ENCODE measurements at places on chromosomes 7 and 10.
A peak's percentile ranks its signal among the peaks of the same experiment; 100 is the strongest.

DNA sequence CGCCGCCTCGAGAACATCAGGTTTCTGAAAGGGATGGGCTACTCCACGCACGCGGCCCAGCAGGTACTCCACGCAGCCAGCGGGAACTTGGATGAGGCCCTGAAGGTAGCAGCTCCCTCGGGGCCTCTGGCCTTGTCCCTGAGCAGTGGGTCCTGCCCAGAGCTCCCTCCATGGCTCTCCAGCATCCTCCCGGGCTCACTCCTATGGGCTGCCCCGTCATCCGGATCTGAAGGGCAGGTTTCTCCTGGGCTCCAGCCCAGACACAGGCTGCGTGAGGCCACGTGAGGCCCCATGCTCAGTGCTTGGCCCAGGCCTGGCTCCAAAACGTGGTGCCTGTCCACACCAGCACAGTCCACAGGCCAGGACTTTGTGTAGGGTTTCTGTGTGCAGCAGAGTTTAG, 32.5 kb downstream of the NUB1 start:
- no peak for DNase-seq

DNA sequence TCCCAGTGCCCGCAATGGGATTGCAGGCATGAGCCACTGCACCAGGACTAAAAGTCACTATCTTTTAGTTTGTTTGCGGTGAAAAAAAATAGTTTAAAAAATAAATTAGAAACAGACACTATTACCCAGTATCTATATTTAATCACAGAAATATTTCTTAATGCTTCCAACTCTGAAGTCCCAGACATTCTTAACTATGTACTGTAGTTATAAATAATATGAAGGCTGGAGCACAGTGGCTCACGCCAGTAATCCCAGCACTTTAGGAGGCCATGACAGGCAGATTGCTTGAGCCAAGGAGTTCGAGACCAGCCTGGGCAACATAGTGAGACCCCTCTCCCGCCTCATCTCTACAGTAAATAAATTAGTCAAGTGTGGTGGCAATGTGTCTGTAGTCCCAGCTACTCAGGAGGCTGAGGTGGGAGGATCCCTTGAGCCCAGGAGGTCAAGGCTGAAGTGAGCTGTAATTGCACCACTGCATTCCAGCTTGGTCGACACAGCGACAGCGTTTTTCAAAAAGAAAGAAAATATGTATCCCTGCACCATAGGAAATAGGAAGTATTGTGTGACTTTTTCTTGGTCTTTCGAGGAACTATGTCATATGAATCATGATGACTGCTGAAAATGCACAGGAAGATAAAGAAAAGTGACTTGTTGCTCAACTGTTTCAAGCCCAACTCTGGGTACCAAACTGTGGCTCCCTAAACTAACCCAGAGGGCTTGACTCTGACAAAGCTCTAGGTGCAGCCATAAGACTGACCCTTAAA, 74.9 kb upstream of the STEAP1B start:
- no peak for DNase-seq

DNA sequence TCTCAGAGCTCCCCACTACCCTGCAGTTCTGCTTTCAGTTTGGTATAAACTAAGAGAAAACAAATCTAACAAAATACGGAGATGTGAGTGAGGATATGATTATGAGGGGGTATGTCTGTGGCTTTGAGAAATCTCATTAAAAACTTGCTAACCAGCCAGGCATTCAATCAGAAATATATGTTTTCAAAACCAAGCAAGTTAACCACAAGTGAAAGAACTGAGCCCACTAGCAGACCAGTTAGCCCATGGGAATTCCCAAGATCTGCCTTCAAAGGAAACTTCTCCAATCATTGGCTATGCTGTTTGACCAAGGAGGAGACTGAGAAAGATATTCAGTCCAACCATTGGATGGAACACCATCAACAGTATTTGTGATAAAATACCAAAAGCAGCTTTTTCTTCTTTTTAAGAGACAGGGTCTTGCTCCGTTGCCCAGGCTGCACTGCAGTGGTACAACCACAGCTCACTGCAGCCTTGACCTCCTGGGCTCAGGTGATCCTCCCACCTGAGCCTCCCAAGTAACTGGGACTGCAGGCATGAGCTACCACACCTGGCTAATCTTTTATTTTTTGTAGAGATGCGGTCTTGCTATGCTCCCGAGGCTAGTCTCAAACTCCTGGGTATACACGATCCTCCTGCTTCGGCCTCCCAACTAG, 41.2 kb downstream of the FGFR2 start:
- DNase-seq = no peak

- DNase-seq = no peak
Observed at GRCh38 chr7:158778471-158778870, 50.8 kb downstream of the ESYT2 start.

DNA sequence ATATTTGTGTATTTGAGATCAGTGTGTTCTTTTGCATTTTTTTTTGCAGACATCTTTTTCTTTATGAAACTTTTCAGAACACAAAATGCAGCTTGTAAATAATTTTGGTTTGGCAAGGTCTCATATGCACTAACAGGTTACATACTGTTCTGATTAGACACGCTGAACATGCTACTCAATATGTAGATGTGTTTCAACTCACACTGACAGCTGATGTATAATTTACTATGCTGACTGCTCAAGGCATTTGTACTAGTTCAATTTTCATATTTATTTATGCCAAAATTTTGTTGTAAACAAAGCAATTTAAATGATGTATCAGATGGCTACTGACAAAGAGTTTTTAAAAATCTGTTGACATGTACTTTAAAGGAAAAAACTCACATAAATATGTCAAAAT, 123.8 kb downstream of the TFEC start:
- no peak for DNase-seq

- no peak for DNase-seq
Observed at GRCh38 chr7:5437987-5438386, 14.4 kb upstream of the TNRC18 start.

DNA sequence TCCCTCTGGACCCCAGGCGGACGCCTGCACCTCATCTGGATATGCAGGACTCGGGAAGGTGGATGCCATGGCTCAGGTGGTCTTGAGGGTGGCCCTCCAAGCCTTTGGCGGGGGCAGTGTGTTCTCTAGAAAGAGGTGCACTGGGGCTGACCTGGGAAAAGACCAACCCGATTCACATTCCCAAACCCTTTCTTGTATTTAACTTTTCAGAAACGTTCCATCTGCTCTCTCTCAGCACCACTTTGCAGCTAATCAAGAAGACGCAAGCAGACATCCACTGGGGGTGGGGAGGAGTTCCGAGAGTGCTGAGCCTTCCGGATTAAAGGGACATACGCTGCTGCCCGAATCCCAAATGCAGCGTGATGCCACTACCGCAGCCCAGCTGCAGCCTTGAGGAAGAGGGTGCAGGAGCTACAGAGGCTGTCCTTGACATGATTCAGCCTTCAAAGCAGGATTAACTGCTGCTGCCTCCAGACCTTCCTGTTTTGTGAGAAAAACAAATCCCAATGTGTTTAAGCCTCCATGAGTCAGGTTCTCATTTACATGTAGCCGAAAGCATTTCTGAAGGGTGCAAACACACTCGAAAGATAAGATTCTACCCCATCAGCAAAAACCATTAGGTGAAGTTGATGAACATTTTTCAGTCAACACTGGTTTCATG, 39.9 kb downstream of the RBM17 start:
- DNase-seq = no peak

DNA sequence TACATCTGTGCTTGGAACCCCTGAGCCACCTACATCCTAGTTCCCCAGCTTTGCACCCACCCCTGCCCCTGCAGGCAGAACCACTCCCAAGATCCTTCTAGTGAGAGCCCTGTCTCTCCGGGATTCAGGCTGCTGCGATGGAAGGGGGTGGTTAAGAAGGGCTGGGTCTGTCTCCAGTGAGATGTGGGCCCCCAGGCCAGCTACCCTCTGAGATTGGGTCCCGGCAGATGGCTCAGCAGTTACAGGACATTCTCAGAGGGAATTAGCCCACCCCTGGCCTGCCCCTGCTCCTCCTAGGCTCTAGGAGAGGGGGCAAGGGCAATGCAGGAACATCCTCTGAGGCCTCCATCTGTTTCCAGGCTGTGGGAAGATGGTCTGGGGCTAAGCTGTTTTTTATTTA, 27.7 kb downstream of the SLC29A3 start:
- DNase-seq = no peak

- no peak for DNase-seq
Observed at GRCh38 chr10:132925071-132925561, 17.3 kb downstream of the CFAP46 start.

DNA sequence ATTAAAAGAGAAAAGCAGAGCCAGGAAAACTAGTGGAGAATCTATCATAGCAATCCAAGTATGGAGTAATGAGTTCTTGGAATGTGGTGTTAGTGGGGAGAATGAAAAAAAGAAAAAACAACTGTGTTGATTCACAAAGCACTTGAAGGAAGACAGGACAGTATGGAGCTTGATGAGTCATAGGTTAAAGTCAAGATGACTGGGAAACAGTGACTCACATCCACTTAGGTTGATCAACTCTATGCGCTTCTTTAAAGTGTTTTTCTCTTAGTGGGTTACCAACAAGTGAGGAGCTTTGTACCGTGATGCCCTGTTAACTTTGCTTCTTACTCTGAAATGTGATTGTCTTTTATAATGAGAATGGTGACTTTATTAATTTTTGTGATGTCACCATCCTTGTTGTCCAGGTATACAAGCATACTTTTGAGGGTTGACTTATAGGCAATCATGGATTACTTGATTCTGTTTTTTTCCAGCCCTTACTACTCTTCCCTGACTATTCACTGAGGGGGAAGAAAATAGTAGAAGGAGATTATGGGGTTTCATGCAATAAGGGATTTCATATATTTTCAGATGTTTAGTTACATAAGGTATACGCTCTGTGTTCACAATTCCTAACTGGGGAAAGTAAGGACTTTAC, 32.1 kb upstream of the MDFIC start:
- peak; percentile 90 for DNase-seq

DNA sequence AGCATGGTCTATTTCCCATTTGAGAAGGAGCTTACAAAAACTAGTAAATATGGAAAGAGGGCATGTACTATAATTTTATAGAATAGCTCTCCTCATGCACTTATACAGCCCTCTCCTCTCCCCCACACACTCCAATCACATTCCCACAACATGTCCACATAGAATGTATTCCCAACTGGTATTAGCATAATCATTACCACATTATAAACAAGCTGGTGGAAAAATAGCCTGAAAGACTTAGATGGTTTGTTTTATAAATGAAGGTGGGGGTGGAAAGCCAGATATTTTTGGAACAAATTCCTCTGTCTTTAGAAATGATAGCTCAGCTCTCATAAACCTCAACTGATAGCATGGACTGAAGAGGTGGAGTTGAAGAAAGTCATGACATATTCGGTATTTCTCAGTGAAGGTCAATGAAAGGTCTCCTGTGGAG, 410.1 kb downstream of the SUGCT start:
- no peak for DNase-seq

DNA sequence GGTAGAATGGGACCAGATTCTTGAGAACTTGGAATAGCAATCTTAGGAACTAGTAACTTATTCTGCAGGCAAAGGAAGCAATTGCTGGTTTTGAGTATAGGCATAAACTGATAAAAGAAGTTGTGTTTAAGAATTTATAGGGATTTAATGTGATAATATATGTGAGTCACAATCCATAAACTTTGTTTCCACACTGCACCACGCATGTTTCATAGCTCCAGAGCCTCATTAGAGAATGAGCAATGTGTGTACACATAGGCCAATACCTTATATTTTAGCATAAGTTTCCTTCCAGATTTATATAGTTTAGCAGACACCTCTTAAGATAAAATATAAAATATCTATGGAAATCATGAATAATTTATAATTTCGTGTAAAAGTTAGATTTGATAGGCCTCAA, 175.5 kb upstream of the SEMA3A start:
- no peak for DNase-seq

DNA sequence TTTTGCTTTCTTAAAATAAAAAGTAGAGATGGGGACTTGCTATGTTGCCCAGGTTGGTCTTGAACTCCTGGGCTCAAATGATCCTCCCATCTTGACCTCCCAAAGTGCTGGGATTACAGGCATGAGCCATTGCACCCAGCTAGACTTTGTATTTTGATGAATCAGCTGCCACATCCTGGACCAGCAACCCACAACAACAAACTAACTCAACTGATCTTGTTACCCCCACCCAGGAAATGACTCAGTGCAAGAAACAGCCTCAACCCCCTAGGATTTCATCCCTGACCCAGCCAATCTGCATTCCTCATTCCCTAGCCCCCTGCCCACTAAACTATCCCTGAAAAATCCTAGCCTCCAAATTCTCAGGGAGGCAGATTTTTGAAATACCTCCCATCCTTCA, 123.8 kb downstream of the IPMK start:
- no peak for DNase-seq

GRCh38 chr10:99937630-99938029, 72.1 kb downstream of the DNMBP start:
- no peak for DNase-seq

GRCh38 chr10:10293481-10293951, 724.2 kb upstream of the CELF2 start:
- no peak for DNase-seq

DNA sequence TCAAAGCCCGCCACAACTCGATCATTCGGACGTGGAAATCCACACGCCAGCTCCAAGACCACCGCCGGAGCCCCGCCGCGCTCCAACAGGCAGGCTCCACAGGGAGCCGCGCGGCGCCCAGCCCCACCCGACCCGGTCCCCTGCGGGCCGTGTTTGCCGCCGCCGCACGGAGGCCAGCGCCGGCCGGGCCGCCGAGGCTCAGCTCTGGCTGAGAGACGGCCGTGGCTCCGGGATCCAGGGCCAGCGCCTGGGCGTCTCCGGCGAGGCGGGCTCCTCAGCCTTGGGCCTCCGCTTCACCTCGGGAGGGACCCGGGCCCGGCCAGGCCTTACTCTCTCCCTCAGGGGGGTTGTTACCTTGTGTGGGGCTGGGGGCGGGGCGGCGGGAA, 333 bp downstream of the SMNDC1 start:
- no peak for DNase-seq

DNA sequence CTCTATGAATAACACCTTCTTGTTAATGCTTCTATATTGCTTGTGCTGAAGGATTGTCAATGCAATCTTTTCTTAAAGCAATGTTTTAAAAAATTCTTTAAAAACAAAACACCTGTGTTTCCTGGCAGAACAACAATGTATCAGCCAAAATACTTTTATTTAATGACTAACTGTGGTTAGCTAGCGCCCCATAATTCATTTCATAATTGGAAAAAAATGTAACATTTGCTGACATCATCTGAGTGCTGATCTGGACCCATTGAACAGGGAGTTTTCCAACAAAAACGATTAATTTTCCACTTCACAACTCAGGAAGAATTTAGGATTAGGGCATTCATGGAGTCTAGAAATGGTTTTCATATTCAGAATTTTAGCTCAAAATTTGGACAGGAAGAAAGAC, 137.6 kb upstream of the CDK6 start:
- no peak for DNase-seq

- DNase-seq = no peak
Observed at GRCh38 chr7:55493408-55493807, 78.9 kb downstream of the VOPP1 start.

DNA sequence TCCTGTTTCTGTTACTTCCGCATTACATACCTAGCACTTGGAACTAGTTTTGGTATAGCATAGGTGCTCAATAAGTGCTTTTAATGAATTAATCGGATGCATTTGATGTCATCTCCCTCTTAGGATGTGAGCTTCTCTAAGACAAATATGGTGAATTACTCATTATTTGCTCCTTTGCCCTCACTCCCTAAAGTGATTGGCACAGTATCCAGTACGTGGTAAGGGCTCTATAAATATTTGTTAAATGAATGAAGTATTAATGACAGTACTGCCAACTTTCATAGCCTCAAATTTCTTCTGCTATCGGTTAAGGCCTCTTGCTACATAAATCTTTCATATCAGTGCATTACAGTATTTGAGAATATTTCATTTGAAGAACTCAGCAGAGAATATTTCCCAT, 75.9 kb upstream of the ARID5B start:
- no peak for DNase-seq

- DNase-seq = no peak
Observed at GRCh38 chr10:120455004-120455403, 2.0 kb upstream of the PLPP4 start.
